Mammary microvascular endothelial cell (primary cell): ENCODE measurements at places on chromosomes 5 and 9. TPM values are rescaled to one million over a fixed set of nuclear protein-coding genes. Genes with fewer than 3 reads are reported as not detected.

Gene SUB1
- 237 and 257 TPM in 2 replicates for total RNA-seq

Gene SPATA6L
- total RNA-seq: 0.80 and 0.94 TPM in 2 replicates

Gene PIP5K1B
- total RNA-seq: not detected in 2 replicates

Gene GPSM1
- total RNA-seq: 17.9 and 19.1 TPM in 2 replicates

Gene AHRR
- 17.5 and 17.8 TPM in 2 replicates for total RNA-seq
